ENCODE measurements at places on chromosomes 1 and 21.

DNA sequence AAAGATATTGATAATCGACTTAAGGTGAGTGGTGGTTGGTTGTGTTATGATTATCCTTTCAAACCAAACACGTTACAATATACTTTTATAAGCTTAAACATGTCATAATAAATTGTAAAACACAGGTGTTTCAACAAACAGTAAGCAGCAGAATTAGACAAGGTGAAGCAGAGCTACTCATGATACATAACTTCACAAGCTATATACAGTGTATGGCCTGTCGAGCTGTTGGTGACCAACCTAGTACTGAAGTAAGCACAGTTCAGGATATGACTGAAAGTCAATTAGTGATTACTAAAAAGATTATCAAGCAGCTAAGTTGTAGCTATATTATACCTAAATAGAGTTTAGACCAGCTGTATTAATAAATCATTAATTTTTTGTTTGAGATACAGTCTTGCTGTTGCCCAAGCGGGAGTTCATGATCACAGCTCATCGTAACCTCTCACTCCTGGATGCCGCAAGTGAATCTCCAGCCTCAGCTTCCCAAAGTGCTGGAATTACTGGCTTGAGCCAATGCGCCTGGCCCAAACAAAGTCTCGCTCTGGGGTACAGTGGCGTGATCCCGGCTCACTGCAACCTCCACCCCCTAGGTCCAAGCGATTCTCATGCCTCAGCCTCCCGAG lies 148.1 kb downstream of the EIF4G3 start:
- DNase-seq: no peak

DNA sequence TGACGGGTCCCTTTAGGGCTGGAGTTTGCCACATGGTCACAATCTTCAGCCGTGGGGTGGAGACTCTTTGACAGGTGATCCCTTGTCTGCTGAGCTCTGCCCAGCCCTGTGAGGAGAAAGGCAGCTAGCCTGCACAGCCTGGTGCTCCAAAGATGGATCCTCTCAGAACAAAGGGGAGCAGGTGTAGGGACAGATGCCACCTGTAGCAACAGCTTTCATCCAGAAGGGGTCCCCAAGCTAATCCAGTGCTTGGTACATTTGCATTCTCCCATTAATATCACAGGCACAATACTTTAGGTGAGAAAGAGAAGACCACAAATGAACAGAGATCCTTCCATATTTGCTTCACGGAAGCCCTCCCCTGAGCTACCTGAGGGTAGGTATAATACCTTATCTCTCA lies 93.2 kb downstream of the CCDC185 start:
- DNase-seq: no peak

DNA sequence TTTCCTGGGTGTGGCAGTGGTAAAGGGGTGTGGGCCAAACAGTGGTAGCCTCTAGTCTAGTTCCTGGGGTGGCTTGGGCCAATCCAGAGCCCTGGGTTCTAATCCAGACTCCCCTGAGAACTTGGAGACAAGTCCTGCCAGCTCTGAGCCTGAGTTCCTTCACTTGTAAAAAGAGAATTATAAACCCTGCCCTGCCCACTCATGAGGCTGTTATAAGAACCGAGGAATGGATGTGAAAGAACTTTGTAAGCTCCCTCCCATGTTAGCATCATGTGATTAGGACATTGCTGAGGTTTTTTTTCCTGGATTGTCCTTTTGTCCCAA lies 131.0 kb downstream of the RRAGC start:
- no peak for DNase-seq

DNA sequence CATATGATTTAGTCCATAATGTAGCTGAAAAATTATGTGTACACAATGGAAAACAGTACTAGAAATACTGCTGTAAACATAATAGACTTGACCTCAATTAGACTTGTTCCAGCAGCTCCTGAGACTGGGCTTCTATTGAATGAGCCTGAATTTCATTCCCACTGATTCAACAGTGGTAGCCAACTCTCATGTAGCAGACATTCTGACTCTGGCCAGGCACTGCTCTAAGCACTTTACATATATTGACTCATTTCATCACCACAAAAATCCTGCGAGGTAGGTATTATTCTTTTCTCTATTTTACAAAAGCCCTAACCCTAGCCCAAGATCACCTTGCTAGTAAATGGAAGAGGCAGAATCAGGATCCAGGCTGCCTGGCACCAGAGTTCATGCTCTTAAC lies 12.8 kb upstream of the CTSS start:
- no peak for DNase-seq

- no peak for DNase-seq
These were observed 8.7 kb upstream of the GJB5 start for GRCh38 chr1:34746101-34746500.

DNA sequence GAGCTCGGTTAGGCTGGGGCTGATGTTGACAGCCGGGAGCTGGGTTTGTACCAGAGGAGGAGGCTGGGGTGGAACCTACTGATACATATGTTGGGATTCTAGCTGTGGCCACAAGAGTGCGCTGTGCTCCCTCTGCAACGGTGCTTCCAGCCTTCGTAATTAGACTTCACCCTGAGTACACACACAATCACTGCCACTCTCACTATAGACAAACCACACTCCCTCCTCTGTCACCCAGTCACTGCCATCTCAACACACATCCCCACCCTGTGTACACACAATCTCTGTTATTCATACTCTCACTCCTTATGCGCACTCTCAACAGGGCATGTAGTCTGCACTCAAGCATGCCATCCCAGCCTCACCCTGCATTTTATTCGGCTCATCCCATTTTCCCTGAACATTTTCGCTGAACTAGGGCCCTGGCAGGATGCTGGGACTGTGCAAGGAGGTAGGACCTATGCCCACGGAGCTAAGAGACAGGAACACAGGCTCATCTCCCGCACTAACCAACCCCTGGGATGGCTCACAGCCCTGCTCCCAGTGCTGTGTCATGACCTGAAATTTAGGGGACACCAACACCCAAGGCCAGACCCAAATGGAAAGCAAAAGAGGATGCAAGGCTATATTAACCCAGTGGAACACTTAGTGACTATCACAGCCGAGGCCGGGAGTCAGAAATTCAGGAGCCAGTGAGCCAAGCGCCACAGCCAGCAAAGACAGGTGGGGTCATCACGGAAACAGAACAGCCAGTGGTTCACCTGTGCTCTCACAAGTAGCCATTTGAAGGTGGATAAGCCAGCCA lies 5.7 kb downstream of the GJB3 start:
- peak; percentile 45 for DNase-seq

DNA sequence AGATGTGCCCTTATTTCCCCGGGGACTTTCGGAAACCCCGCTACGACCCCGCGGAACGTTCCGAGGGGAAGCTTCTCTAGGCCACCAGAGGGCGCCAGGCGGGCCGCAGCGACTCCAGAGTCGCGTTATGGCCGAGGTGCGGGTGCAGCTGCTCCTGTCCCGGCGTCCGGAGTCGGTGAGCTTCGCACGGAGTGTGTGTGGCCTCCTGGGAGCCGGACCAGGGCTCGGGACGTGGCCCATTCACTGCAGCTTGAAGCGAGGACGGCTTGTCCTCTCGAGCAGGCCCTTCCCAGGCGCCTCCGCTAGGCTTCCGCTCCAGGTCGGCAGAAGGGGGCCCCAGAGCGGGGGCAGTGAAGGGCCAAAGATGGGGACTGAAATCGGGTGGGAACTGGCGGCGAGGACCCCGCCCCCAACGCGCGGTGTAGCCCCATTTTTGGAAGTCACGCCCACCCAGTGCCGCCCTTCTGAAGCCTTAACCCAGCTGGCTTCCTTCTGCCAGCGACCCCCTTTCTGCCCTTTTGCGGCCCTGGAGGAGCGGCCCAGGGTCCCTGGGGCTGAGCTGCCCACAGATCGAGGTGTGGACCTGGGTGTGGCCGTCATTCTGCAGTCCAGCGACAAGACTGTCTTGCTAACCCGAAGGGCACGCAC lies at the start of gene NUDT17:
TSS of gene NUDT17 (plus strand) at position 117 of the 648 bp plus-strand sequence. CDS start at position 128, 11 bp downstream.
- peak; percentile 73 for DNase-seq

- no peak for DNase-seq
These were observed 4.3 kb downstream of the FAM89A start for GRCh38 chr1:231035799-231036198.

- no peak for DNase-seq
These were observed 20.3 kb upstream of the TBX19 start for GRCh38 chr1:168260393-168260792.

DNA sequence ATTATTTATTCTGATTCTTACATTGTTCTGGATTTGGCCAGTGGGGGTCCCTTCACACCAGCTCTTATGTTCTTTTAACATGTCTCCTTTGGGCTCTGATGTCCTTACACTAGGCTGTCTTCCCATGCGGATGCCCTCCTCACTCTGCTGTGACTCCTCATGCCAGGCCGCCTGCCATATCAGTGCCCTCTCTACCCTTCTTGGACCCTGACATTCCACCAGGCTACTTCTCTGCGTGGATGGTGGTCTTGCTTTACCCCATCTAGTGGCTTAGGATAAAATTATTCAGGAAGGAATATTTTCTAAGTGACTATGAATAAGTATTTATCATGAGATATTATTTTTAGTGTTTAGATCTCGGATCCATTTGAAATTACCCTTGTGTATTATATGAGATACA lies 21.2 kb downstream of the ATF6 start:
- no peak for DNase-seq

- DNase-seq: no peak
These were observed 29.3 kb upstream of the SERPINC1 start for GRCh38 chr1:173946380-173946921.

Data from CD4-positive, alpha-beta T cell treated with Interleukin-6 at 100 ng/mL for 8 hours (primary cell).